ENCODE measurements at places on chromosomes 13 and 19.
A peak's percentile ranks its signal among the peaks of the same experiment; 100 is the strongest.

- peak; percentile 10 for DNase-seq
These were observed 605 bp downstream of the CAPNS1 start for GRCh38 chr19:36140304-36141038.

DNA sequence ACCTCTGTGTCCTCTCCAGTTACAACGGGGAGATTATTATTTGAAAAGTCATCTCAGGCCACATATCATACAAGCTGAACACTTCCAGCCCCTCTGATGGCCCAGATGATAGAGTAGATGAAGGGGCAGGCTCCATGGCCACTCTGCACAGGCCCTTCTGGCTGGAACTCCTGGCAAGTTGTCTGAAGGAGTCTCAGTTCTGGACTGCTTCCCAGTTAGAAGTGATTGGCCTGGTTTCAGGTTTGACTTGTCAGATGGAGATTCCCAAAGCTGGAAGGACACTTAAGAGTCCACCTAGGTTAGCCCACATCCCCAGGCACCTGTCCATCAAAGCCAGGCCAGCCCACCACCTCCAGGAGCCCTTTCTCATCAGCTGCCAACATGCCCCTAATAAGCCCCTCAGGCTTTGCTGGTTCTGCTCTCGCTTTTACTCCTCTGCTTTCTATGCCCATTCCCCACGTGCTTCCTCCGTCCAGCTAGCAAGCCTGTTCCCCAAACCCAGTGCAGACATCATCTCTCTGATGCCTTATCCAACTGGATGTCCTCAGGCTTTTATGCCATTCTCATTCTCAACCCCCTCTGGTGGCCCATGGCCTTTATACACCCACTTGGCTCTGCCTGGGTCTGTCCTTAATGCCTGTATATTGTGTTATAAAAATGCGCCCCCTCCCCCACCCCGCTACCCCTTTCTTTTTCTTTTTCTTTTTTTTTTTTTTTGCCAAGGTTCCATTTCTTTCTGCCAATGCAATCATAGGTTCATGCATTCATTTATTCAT lies 56.5 kb downstream of the HSPH1 start:
- DNase-seq: no peak

DNA sequence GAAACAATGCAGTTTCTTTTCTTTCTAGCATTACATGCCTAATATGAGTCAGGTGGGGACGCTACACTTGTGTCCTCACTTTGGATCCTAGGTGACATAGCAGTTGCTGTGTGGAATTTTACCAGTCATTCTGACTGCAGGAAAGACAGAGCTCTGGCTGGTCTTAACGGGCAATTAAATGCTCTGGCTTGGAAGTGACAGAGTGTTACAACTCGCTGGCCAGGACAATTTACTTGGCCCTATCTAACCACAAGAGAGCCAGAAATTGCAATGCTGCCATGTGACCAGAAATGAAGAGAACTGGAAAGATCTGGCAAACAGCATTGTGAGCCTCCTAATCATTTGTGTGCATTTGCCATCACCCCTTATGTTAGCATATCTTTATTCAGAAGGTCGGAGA lies 351.1 kb downstream of the DCT start:
- DNase-seq: no peak

- DNase-seq: no peak
These were observed 1.4 kb upstream of the GPR183 start for GRCh38 chr13:99308471-99309087.

- no peak for DNase-seq
These were observed 13.9 kb upstream of the FBXO27 start for GRCh38 chr19:39046037-39046821.

DNA sequence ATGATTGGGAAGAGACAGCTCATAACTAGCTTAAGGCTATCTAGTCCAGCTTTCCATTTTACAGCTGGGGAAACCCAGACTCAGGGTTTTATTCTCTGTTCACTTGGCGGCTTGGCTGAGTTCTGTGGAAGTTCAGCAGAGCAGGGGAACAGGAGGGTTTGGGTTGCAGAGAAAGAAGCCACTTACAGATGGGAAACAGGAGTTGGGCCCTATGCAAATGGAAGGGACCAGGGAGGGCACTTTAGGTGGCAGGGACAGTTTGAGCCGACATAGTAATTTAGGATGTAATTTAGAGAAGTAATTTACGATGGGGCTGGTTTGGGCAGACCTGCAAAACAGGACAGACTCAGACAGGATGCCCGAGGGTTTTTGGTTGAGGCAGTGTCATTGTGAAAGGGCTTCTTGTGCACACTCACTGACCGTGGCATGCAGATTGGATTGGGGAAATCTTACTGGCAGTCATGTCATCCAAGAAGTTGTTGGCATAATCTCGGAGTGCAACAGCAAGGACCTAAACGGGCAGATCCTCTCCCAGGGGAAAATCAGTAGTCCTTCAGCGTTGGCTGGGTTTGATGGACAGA lies 47.3 kb upstream of the GPR183 start:
- DNase-seq: no peak

GRCh38 chr13:40469581-40470310 lies 196.7 kb downstream of the FOXO1 start:
- DNase-seq: no peak

GRCh38 chr13:26589226-26589625 lies 31.7 kb downstream of the WASF3 start:
- DNase-seq: no peak

DNA sequence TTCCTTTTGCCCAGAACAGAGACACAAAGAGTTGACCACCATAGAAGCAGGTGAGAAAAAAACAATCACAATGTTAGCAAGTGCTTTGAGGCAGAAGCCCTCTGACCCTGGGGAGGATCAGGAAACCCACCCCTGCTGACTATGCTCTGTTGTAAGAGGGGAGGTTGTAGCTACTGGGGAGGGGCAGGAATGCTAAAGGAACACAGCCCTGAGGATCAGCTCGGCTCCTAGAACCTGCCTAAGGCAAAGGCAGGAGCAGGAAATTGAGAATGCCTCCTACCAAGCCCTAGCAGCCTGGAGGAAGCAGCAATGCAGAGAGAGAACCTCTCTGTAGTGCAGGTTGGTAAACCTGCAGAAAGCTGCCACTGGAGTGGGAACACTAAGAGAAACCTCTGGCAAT lies 624.0 kb upstream of the KLF12 start:
- DNase-seq: no peak

- no peak for DNase-seq
These were observed 830.8 kb downstream of the DIAPH3 start for GRCh38 chr13:59332966-59333365.

DNA sequence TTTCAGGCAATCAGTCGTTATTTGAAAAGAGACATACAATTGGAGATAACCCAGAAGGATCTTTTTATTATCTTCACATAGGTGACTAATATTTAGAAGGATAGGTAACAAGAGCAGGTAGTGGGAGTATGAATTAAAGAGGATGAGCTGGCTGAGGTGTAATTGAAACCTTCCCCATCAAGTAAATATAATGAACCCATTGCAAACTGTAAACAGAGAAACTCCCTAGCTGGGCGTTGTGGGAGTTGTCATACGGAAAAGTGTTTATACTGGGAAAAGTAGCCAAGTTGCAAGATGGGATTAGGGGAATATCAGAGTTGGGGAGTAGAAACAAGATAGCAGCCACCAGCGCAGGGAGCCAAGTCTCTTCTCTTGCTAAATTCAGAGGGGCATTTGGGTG lies 448.4 kb downstream of the COG6 start:
- DNase-seq: no peak

DNA sequence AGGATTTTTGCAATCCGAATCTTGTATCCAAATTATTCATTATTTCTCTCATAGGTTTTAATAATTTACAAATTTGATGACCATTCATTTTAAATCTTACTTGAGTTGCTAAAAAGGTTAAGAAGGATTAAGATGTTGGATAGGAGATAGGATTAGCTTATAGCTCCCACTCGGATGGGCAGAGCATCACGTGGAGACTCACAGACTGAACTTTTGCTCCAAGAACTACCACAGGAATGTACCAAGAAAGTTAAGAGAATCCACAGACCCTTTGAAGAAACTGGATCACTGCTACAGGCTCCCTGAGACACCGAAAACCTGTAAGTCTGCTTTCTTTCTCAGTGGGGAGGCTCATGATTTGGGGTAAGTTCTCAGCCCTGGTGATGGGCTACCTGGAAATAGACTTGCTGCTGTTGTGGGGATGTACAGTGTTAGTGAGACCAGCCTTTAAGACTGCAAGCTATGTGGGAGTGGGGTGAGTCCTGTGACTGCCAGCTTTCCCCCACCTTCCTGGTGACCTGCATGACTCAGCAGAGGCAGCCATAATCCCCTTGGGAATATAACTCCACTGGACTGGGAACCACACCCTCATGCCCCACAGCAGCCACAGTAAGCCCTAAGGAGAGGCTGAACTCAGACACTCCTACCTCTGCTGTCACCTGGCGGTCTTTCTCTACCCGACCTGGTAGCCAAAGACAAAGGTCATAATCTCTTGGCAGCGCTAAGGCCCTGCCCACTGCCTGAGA lies 1458.0 kb downstream of the OLFM4 start:
- no peak for DNase-seq

GRCh38 chr13:59409634-59410200 lies 754.0 kb downstream of the DIAPH3 start:
- no peak for DNase-seq

DNA sequence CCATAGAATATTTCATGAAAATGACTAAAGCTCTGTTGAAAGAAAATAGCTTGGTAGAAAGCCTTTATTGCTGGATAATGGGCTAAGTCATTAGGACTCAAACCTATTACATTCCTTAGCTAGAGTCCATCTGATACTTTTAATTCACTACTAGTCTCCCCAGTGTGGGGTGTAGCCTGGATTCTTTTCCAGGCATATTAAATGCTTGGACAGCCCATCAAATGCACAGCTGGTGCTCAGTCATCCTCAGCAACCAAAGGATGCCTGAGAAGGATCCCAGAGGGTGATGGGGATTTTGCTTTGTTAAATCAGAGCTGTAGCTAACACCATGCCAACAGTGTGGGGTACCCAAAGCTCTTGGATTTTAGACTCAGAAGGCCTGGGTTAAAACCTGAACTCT lies 153.5 kb downstream of the DLEU7 start:
- no peak for DNase-seq

- DNase-seq: no peak
These were observed 51.3 kb downstream of the MBNL2 start for GRCh38 chr13:97273341-97273831.

- peak; percentile 74 for DNase-seq
These were observed 1.3 kb upstream of the CEACAM6 start for GRCh38 chr19:41753936-41754529.

- no peak for DNase-seq
These were observed 2000.7 kb downstream of the OLFM4 start for GRCh38 chr13:55029280-55029679.

- no peak for DNase-seq
These were observed 20.7 kb upstream of the ZNF507 start for GRCh38 chr19:32324631-32325285.

- DNase-seq: no peak
These were observed 35.3 kb upstream of the SACS start for GRCh38 chr13:23468811-23469210.

GRCh38 chr19:4879041-4879440 lies 11.6 kb upstream of the PLIN3 start:
- DNase-seq: no peak

DNA sequence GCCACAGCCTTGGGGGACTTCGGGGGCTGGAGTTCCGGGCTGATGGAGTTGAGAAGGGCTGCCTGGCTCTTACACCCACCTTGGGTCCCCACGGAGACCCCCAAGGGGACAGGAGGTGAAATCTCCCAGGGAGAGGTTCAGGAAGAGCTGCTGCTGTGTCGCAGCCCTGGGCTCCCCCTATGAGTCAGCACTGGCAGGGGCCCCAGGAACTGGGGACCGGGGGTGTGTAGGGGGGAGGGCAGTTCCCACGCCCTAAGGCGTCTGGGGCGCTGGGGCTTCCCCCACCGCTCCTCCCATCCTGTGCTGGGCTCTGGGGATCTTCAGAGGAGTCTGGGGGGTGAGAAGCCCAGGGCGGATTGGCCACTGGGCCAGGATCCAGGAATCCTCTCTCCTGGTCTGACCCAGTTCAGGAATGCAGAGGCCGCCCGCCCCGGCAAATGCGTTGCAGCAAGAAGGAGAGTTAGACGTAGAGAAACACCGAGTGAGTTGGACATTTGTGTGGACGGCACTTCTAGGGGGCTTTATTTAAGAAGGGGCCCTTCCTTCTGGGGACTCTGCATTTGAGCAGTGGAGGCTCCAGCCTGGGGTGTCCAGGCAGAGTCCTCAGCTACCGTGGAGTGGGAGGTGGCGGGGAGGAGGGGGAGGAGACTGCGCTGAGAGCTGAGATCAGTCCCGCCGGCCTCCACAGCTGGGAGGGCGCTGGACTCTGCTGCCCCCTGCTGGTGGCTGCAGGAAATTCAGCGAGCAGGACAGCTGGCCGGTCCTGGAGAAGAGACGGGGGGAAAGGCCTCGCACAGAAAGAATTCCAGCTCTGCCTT lies 15.0 kb upstream of the NANOS3 start:
- DNase-seq: peak; percentile 92

- peak; percentile 56 for DNase-seq
These were observed 124.5 kb downstream of the AKAP11 start for GRCh38 chr13:42396501-42396900.

DNA sequence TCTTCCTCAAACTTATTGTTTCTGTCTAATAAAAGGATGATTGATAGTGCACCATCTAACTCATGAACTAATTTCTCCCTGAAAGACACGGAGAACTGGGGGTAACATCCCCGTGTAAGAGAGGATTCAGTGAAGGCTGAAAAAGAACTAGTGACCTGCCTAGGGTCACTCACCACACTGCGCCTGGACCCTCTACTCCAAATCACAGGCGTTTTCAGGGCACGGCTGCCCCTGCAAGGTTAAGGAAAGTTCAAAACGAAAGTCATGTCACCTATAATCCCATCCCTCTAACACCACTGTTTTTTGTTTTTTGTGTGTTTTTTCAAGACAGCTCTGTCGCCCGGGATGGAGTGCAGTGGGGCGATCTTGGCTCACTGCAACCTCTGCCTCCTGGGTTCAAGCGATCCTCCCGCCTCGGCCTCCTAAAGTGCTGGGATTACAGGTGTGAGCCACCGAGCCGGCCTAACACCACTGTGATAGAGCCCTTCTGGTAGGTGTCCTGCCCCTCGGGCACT lies 8.7 kb downstream of the URAD start:
- DNase-seq: no peak

- DNase-seq: no peak
These were observed 2.1 kb upstream of the PNPLA6 start for GRCh38 chr19:7533281-7533885.

GRCh38 chr19:29687244-29687896 lies 22.1 kb downstream of the PLEKHF1 start:
- no peak for DNase-seq

DNA sequence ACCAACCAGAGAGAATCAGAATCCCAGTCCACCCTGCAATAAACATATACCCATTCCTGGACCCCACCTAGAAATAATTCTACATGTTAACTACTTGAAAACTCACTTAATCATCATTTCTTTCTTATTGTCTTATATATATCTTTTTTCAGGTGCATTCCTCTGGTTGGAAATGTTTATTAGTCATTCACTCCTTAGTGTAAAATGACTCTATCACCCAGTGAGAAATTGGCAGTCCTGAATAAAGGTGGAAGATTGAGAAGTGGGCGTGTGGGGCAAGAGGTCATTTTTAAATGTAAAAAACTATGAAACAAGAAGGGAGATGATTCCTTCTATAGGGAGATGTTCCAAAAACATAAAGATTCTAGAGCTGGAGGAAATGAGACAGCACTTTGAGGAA lies 101.2 kb upstream of the MBNL2 start:
- DNase-seq: no peak

GRCh38 chr13:80577285-80577684 lies 236.4 kb upstream of the SPRY2 start:
- no peak for DNase-seq

Measured in CD4-positive, alpha-beta T cell treated with Interleukin-15 for 4 hours (primary cell).